ENCODE measurements at places on chromosomes 5 and 9.

- no peak for DNase-seq
Measured at GRCh38 chr9:110777196-110777875, 108.7 kb downstream of the MUSK start.

DNA sequence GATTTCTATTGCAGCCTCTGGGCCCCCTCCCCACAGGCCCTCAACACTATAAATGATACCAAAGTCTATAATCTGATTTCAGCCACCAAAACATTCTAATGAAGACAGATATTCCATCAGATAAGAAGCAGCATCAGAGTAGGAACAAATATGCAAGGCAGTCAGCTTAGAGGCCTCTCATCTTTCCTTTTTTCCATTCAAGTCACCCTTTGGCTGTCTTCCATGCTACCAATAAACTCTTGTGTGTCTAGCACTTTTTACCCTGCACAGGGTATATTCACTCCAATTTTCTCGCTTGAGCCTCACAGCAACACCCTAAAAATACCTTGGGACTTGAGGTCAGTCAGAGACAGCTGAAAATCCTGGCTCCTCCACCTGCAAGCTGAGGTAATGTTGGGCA, 193.7 kb downstream of the BRINP1 start:
- DNase-seq: no peak

DNA sequence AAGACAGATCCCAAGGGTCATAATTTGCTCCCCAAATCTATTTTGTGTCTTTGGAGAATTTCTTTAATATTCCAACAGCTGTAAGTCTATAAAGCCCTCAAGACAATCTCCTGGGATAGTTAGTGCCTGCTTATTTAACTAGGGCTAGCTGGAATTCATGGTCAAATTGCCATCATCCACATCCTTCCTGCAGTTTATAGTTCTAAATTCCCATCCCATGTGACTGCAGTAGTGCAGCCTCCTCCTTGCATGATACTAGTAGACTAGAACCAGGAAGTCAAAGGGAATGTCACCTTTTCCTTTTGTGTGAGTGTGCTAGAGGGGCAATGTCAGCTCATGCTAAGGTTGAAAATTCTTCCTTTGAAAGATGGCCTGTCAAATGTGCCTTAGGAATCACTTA, 214.8 kb upstream of the PIK3R1 start:
- no peak for DNase-seq

DNA sequence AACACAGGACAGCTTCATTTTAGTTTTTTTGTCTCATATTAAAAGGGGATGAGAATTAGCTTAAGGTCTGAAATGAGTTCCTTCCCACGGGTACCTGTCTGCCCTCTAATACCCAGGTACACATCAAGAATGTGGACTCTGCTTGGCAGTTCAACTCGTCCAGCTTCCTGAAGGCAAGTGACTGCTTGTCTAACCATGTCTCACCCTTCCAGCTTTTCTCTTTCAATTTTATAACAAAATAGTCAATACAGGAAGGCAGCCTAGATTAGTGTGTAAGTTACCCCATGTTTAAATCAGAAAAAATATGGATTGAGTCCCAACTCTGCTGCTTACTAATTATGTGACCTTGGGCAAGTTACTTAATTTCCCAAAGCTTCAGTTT, 50.5 kb upstream of the C5orf46 start:
- DNase-seq: no peak

- no peak for DNase-seq
Measured at GRCh38 chr5:7794311-7794710, 56.6 kb downstream of the CFAP90 start.

DNA sequence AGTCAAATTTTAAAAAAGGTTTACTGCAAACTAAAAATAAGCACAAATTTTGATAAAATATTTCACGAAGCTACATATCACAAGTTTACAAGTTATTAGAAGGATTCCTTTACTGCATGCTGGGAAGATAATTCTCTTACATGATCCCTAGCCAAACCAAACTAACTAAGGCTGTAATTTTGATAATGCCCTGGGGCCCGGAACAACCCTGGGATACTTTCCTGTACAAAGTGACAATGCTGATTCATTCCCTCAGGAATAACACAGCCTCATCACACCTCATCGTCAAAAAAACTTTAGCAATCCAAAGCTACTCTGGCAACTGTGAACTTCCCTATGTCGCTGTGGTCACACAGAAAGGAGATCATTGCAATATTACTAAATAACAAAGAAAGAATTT, 402.9 kb downstream of the RAB3C start:
- no peak for DNase-seq

DNA sequence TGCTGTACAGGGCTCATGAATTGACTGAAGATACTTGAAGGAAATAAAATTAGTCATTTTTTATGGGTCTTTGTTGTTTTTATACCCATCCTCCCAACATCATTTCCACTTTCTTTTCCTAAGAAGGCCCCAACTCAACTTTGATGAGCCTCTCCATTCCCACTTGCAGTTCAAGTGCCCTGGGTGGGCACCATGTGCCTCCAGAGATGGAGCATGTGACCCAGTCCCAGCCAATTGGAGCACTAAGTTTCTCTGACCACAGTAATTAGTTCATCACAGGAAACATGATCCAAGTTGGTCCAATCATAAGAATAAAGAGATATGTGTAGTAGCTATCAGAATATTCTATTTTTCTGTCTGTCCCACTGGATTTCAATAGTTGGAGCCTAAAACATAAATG, 46.9 kb downstream of the HTR4 start:
- no peak for DNase-seq

DNA sequence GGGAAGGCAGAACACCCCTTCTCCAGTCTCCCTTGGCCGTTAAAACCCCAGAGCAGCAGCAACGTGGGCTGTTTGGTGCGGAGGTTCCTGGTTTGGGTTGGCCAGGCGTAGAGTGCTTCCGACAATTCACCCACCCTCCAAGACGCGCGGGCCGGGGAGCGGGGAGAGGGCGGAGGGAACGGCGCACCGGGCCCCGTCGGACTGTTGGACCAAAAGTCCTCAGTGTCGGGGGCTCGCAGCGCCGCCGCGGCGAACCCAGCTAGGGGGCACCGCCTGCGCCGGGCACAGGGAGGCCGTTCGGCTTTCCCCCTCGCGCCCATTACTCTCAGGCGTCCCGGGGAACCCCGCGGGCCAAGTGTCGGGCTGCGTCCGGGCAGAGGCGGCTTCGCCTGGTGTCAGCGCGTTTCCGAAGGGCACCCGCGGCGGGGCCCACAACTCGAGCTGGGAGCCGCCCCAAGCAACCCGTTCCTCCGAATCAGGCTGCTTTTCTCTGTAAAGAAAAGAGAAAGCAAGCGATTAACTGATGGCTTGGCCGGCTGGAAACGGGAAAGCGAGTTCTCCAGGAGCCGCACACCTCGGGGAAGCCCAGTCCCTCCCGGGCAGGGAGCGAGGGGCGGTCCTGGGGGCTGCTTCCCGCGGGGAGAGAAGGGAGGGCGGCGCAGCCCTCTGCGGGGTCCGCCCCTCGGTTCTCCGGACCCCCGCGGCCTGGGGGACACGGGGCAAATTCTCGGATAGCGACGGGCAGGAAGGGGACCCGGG, 145.5 kb downstream of the ERCC6L2 start:
- DNase-seq: no peak

All from stimulated activated CD4-positive, alpha-beta T cell treated with anti-CD3 and anti-CD28 coated beads, Interleukin-1b, Interleukin-23, amount 100 ng/mL, for 1 hour (primary cell).